Stimulated activated naive CD8-positive, alpha-beta T cell treated with anti-CD3 and anti-CD28 coated beads, Interleukin-15, amount 100 ng/mL, for 72 hours (primary cell): ENCODE measurements at places on chromosomes 12 and 14.

DNA sequence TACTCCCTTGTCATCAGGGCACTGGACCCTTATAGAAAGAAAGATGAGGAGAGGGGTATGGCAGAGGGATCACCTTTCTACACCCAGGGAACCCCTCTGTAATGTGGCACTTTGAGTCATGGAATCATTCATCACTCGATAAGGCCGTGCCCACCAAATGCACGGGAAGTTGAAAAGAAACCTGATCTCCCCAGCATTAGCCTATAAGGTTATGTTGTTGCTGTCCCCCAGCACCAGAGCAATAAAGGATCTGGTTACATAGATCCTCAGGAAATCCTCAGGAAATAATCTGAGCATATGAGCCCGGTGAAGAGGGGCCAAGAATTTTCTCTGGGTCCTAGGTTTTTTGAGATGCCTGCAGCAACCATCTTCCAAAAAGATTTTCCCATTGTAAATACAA, 148.8 kb upstream of the CRY1 start:
- no peak for DNase-seq

GRCh38 chr12:47107926-47108325, 28.2 kb upstream of the AMIGO2 start:
- DNase-seq = no peak

DNA sequence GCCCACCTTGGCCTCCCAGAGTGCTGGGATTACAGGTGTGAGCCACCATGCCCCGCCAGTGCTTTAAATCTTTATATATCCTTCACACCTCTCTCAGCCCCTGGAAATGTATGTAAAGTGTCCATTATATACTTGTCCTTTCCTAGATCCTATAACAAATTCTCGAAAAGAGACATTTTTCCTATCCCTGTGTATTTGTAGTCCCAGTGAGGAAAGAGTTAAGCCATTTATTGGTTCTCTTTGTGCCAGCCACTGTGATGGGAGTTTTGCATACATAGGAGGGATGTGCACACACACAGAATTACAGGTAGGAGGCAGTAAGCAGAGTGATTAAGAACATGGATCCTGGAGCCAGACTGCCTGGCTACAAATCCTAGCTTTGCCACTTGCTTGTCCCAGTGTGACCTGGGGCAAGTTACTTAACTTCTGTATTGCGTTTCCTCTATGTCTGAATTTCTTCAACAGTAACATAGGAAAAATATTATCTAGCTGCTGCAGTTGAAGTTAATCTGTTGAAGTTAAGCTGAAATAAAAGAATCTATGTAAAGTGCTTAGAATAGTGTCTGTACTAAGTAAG, 2.1 kb upstream of the RABGGTA start:
- no peak for DNase-seq

DNA sequence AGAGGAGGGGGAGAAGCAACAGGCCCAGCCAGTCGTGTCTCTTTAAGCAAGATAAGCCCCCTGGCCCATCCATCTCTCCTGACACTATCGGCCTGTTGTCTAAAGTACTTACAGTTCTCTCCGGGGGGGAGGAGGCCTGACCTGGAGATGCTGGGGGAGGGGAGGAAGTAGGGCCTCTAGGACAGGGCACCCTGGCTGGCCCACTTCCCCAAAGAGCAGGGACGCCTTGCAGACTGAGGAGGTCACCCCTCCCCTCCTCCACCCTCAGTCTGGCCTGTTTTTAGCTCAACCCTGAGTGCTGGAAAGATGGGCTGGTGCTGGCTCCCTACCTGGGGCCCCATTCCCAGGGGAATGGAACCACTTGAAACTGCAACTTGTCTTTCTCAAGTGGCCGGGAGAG, 70.3 kb downstream of the TBX5 start:
- DNase-seq = no peak

DNA sequence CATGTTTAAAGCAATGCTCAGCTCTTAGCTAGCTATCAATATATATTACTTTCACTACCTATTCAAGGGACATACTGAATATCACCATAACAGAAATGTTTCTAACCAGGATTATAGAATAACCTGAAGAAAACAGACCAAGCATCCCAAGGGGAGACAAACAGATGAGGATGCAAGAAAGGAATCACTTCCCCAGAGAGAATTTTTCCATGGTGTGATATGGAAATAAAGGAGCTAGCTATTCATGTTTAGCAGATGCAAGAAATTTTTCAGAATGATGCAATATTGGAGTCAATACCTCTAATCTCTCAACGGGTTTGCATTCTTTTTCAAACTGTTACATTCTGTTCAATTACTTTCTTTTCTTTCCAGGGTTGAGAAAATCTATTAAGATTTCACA, 538.9 kb upstream of the FLRT2 start:
- DNase-seq = no peak

GRCh38 chr14:95063391-95063790, 93.9 kb downstream of the DICER1 start:
- DNase-seq = no peak

- no peak for DNase-seq
Observed at GRCh38 chr12:7387289-7387688, 56.7 kb downstream of the CD163L1 start.

GRCh38 chr12:128817111-128818015, 6.4 kb downstream of the SLC15A4 start:
- no peak for DNase-seq

DNA sequence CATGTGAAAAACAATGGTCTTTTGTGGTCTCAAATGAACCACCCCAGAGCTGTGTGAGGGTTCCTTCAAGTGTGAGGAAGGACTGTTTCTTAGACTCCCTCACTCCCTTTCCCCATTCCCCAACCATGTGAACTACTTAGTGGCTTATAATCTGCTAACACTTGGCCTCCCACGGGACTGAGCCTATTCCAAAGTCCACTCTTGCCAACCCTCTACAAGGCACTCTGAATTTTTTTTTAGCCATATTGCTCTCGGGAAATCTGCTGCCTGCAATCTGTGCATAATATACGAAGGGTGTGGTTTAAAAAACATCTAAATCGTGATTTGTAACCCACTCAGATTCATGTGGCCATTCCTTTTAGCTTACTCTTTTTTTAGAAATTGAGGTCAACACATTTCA, 2.6 kb downstream of the SVOP start:
- DNase-seq = no peak

DNA sequence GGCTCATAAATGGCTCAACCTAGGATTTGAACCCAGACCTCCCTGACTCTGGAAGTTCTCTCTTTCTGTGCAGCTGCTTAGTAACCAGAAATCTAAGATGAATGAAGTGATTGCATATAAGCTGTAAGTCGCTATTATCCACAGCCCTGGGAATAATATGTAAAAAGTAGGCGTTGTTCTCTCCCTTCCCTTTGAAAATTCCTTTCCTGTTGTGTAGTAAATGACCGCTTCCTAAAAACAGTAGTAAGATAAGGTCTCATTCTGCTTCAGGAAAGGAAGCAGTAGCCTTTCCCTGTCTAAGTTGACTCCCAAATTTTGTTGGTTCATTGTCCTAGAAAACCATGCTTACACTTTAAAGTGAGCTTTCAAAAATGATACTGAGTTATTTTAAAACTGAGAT, 418.3 kb downstream of the EGLN3 start:
- DNase-seq = no peak

- no peak for DNase-seq
Observed at GRCh38 chr12:43107026-43107775, 444.8 kb downstream of the ADAMTS20 start.

- no peak for DNase-seq
Observed at GRCh38 chr12:69688471-69689427, 10.4 kb downstream of the BEST3 start.

DNA sequence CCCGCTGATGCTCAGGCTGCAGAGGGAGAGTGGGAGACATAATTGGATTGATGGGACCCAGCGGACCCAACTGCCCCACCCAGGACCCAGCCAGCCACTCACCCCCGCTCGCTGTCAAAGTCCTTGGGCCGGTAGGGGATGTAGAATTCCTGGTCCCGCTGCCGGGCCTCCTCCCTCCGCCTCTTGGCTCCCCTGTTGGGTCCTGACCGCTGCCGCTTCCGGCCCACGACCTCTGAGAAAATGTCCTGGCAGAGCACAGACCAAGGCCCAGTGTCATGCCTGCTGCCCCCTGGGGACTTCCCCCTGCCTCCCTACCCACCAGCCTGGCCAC, 13.5 kb downstream of the CFAP73 start:
- no peak for DNase-seq

DNA sequence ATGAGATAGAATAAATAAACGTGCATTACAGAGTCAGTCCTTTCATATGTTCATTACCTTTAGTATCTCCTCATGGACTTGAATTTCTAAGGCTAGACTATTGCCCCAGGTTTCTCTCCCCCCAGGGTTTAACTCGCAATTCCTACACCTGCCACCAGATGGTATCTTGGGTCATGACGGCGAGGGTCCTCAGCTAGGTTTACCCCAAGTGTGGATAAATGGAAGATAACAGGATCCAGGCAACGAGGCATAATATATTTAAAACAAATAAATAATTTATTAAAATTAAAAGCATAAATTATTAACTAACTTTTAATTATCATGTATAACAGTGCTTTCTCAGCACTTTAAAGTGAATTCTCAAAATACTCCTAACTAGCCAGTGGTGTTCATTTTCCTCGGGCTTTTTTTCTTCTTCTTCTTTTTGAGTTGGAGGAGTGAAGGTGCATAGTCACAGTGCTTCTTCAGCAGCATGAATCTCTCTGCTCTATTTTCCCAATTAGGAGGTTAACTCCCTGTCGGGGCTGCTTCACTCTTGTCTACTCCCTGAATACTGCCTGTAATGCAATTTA, 243.5 kb upstream of the CAND1 start:
- peak; percentile 50 for DNase-seq

GRCh38 chr14:68670359-68670715, 122.5 kb downstream of the ZFP36L1 start:
- no peak for DNase-seq

DNA sequence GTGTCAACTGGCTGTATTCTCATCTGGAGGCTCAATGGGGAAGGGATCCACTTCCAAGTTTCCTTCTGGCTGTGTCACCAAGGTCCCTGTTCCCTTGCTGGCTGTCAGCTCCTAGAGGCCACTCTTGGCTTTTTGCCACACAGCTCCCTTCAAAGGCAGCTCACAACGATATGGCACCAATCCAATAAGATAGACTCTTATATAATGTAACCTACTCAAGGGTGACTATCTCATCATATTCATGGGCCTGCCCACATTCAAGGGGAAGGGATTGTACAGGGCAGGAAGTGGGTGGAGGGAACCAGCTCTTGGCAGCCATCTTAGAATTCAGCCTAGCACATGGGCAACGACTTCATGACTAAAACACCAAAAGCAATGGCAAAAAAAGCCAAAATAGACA, 98.7 kb upstream of the PLXNC1 start:
- no peak for DNase-seq

- no peak for DNase-seq
Observed at GRCh38 chr14:104151566-104152245, 13.3 kb downstream of the KIF26A start.

DNA sequence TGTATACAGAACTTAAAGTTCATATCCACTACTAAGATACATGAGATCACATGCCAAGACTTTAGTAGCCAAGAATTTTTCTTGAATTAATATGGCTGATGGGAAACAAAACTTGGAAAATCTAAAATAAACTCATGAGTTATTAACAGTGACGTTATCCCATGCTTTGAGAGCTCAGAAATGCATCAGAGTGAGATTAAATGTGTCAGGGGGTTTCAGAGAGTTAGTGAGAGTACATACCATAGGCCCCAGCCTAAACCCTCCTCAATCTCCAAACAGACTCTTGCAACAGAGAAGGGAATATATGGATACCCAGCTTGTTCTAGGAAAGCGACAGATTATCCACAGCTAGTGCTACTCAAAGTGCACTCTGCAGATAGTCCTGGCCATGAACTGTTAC, 19.3 kb downstream of the SLC35F4 start:
- no peak for DNase-seq

DNA sequence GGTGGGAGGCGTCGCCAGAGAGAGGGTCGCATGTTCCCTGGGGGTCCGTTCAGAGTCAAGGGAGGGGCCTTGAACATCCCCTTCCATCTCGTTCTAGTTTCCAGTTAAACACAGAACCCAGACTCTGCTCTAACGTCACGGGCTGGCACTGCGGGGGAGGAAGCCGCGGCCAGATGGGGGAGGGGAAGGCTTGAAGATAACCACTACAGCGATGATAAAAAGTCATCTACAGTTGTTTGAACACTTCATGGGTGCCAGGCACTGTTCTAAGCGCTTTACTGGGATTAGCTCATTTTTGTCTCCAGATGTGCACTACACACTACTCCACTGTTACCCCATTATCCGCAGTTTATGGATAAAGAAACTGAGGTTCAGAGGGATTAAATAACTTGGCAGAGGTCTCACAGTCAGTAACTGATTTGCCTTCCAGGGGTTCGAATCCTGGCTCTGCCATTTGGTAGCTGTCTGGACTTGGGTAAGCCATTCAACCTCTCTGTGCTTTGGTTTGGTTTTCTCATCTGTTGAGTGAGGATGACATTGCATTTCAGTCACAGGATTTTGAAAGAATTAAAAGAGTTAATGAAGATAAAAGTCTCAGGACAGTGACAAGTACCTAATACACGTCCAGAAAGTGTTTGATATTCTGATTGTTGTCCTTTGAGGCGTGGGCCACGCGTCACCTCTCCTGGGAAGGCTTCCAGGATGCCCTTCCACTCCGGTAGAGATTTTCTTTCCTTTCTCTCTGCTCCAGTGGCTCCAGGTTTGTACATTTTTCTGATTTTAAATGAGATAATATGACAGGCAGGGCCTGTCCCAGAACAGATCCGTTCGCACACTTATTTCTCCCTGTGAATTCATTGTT, 798 bp upstream of the RASAL1 start:
- DNase-seq = peak; percentile 75

- no peak for DNase-seq
Observed at GRCh38 chr14:59317798-59318505, 129.5 kb downstream of the DAAM1 start.

DNA sequence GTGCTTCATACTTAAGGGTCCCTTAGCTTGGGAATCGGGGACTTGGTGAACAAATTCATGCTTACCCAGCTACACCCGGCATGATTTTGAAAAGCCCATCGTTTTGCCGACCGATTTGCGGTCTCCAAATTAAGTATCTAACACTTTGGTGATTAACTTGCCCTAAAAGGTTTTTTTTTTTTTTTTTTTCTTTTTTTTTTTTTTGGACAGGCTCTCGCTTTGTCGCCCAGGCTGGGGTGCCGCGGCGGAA, 843 bp upstream of the HSP90AA1 start:
- DNase-seq = no peak

DNA sequence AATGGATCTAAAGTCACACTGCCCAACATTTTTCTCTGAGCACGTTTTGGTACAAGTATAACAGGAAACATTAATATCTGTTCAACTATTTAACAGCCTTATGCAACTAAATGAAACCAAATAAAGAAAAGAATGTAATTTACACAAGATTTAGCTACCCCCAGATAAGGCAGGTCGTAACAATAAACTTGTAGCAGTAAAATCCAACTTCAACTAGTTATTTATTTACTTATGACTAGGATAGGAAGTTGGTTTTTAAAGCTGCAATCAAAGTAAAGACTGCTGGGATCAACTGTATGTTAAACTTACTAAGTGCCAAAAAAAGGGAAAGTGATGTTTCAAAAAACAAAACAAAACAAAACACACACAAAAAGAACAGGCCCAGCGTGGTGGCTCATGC, 30.9 kb downstream of the FERMT2 start:
- DNase-seq = no peak

GRCh38 chr12:116734156-116734768, 3.6 kb downstream of the SPRING1 start:
- no peak for DNase-seq
